ENCODE measurements at places on chromosomes 11 and 22. TPM values are rescaled to one million over a fixed set of nuclear protein-coding genes. Genes with fewer than 3 reads are reported as not detected.

Gene IFITM1
- not detected for total RNA-seq

Gene PKDREJ
- 0.97 TPM for total RNA-seq

Gene FAM168A
- 79.9 TPM for total RNA-seq

Gene GTPBP1
- 28.1 TPM for total RNA-seq

Gene LAYN
- 0.53 TPM for total RNA-seq

Gene OR2AT4
- total RNA-seq: 0.36 TPM

Gene ZDHHC5
- total RNA-seq: 20.1 TPM

Gene OR8A1
- not detected for total RNA-seq

Gene ELF5
- total RNA-seq: not detected

Gene OR9G1
- total RNA-seq: 0.21 TPM

Gene GPR83
- total RNA-seq: 1.8 TPM

Gene FJX1
- total RNA-seq: 25.6 TPM

Gene COPB1
- total RNA-seq: 149 TPM

Gene OR4C45
- not detected for total RNA-seq

Gene SYT7
- total RNA-seq: 10.5 TPM

Gene PANX3
- not detected for total RNA-seq

Gene SGSM1
- total RNA-seq: 0.39 TPM

Gene OR52L1
- not detected for total RNA-seq

Gene CFAP300
- 1.5 TPM for total RNA-seq

Gene LDHAL6A
- total RNA-seq: 0.54 TPM

Gene GNG3
- 2.7 TPM for total RNA-seq

Gene TREH
- 0.23 TPM for total RNA-seq

Gene TOLLIP
- total RNA-seq: 10.7 TPM

Gene OR51B5
- total RNA-seq: not detected

Gene TMEM258
- total RNA-seq: 228 TPM

Gene MISFA
- total RNA-seq: 1.4 TPM

Gene IL10RA
- 2.9 TPM for total RNA-seq

Gene PAX6
- total RNA-seq: 115 TPM

Gene ANO9
- total RNA-seq: not detected

Gene MMP12
- not detected for total RNA-seq

Gene TRIM48
- not detected for total RNA-seq

Gene APOA4
- not detected for total RNA-seq

Gene RASD2
- 0.37 TPM for total RNA-seq

Gene SLC37A2
- total RNA-seq: 0.97 TPM

Gene LRRC4C
- total RNA-seq: 21.8 TPM

Gene SCN3B
- total RNA-seq: 1.3 TPM

Gene TTLL1
- total RNA-seq: 18.3 TPM

Gene OR2AG2
- 0.34 TPM for total RNA-seq

Gene MMP13
- not detected for total RNA-seq

Gene HTR3A
- total RNA-seq: 3.8 TPM

Gene HEPACAM
- 0.85 TPM for total RNA-seq

Gene OR8D4
- not detected for total RNA-seq

Gene TRIM49C
- 0.19 TPM for total RNA-seq

Gene LGALS12
- 0.13 TPM for total RNA-seq

Gene MS4A2
- not detected for total RNA-seq

Gene NNMT
- total RNA-seq: 3.0 TPM

Gene ALDH3B1
- 0.82 TPM for total RNA-seq

Gene CASP5
- total RNA-seq: not detected

Gene P2RY6
- not detected for total RNA-seq

Gene HBB
- not detected for total RNA-seq

Gene DDIAS
- total RNA-seq: 0.54 TPM

Gene CLCF1
- total RNA-seq: 0.81 TPM

Gene IRF7
- 27.9 TPM for total RNA-seq

Gene CNIH2
- total RNA-seq: 39.1 TPM

Gene MS4A14
- total RNA-seq: not detected

Gene ART5
- 1.0 TPM for total RNA-seq

Gene OR5A1
- total RNA-seq: 0.48 TPM

Gene SLC37A4
- 15.3 TPM for total RNA-seq
